ENCODE measurements at places on chromosomes 3 and 15.

- no peak for DNase-seq
Measured at GRCh38 chr15:64464276-64465005, 4.1 kb downstream of the ZNF609 start.

DNA sequence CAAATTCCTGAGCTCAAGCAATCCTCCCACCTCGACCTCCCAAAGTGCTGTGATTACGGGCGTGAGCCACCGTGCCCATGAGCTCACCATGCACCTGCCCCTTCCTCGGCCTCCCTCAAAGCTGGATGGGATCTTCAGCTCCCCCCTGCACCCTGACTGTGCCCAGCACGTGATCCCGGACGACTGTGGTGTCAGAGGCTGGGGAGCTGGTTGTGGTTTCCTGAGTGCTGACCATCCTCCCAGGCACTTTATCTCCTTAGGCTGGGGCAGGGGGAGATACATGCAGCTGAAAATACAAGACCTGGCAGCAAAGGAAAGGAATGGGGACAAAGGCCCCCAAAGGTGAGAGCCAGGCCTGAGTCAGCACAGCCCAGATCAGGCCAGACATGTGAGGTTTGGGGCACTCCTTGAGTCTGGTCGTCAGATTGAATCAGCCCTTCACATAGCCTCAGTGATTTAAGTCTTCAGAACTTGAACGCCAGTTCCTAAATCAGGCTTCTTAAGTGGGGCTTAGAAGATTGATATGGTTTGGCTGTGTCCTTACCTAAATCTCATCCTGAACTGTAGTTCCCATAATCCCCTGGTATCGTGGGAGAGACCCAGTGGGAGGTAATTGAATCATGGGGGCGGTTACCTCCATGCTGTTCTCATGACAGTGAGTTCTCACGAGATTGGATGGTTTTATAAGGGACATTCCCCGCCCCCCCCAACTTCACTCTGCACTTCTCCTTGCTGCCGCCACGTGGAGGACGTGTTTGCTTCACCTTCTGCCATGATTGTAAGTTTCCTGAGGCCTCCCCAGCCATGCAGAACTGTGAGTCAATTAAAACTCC is 35.8 kb downstream of the PRKCD start:
- DNase-seq, result no peak

DNA sequence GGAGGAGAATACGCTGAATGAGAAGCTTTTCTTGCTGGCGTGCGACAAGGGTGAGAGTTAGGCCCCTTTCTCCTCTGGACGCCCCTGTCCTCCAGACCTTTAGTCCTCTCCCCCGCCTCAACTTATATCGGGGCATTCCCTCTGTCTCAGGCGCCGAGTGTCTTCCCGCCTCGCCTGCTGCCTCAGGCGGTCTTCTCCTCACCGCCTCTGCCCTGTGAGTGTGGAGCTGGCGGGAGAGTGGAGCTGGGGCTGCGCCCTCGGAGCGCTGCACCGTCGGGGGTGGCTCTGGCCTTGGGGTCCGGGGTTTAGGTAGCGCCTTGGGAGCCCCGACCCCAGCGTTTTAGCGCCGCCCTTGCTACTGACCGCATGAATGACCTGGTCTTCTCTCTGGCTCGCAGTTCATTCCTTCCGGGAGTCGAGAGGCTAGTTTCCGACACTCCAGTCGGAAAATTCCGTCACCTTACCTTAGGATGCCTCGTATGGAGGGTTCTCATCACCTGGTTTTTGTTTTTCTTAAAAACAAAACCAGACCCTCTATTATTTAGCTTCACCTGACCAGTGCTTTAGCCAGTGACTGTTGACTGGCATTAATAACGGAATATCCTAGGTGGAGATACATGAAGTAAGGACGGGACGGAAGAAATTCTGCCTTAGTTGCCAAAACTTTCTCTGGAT is 985 bp downstream of the TRPC1 start:
- DNase-seq, result peak; percentile 0

DNA sequence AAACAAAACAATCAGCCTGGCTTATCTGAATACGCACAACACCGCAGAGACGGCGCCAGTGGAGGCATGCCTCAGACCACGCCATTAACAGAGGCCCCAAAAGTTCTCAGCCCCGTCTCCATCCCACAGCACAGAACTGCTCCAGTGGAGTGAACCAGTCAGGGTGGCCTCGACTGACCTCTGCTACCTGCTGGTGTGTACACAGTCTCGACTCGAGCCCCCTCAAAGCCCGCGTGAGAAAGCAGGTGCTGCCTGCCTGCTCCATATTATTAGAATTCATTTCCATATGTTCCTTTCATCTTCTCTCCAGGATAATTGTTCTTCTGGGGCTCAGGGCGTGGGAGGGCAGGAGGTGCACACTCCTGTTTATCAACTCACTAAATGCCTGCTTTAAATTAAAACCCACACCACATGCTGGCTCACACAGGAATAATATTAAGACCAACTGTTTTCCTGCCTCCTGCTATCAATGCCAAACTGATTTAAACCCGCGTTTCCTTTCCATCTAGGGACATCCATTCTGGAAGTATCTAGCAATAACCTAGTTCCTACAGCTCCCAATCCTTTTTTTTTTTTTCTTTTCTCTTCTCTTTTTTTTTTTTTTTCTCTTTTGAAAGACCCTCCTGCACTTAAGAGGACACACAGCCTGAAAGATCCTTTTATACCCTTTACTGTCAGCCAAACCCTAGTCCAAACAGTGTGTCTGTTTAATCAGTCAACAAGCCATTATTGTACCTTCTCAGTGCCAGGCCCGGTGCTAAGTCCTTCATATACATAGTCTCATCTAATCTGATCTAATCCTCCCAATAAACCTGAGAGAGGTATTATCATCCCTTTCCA is 101.2 kb downstream of the TLE3 start:
- DNase-seq, result no peak

- no peak for DNase-seq
Measured at GRCh38 chr3:138675393-138675792, 66.8 kb downstream of the FAIM start.

DNA sequence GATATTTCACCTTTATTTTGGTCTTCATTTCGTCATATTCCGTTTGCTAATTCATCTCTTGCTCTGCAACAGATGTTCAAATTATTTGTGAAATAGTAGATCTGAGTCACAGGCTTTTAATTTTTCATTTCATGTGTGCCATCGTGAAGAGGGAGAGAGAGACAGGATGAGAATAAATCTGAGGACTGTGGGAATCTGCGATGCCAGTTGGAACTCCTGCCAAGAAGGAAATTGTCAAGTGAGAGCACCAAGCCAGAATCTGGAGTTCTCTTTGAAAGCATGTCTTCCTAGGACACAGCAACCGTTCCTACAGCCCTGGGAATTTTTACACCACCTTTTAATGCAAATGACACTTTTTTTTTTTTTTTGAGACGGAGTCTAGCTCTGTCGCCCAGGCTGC is 48.8 kb downstream of the NSMCE3 start:
- no peak for DNase-seq

DNA sequence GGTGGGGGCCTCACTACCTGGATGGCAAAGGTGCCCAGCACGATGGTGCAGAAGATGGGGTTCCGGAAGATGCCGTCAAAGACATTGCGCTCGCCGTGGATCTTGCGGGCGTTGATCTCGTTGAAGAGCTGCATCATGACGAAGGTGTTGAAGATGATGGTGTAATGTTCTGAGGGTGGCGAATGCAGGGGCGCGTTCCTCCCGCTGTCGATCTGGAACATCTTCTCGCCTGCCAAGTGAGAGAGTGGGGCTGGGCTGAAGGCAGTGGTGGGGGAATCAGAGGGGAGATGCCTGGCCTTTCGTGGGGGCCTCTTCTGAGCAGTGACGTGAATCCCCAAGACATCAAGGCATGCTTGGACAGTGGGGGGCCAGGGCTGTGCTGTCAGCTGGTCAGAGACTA is 19.6 kb upstream of the SEC13 start:
- no peak for DNase-seq

- no peak for DNase-seq
Measured at GRCh38 chr3:195256639-195257453, 14.1 kb downstream of the XXYLT1 start.

DNA sequence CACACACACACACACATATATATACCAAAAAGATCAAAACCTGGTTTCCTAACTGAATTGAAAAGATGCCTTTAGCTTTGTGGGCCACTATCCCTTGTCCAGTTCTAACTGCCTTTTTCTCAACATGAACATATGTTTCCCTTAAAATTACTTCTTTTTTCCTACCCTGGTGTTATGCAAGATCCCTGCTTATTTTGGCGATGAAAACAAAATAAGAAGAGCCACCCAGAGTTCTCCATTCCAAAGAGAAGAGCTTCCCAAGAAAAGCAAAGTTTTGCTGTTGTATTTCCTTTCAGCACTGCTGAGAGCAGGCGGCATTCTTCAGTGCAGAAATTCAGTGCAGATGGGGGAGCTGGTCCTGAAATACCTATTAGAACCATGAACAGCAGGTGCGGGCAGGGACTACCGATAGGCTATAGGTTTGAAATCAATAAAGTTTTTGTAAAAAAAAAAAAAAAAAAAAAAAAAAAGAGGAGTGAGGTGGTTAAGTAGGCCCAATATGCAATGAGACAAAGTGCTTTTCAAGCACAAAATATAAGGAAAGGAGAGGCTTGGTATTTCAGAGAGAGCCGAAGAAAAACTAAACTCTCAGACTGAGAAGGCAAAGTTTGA is 238.0 kb downstream of the FOXP1 start:
- DNase-seq, result no peak

DNA sequence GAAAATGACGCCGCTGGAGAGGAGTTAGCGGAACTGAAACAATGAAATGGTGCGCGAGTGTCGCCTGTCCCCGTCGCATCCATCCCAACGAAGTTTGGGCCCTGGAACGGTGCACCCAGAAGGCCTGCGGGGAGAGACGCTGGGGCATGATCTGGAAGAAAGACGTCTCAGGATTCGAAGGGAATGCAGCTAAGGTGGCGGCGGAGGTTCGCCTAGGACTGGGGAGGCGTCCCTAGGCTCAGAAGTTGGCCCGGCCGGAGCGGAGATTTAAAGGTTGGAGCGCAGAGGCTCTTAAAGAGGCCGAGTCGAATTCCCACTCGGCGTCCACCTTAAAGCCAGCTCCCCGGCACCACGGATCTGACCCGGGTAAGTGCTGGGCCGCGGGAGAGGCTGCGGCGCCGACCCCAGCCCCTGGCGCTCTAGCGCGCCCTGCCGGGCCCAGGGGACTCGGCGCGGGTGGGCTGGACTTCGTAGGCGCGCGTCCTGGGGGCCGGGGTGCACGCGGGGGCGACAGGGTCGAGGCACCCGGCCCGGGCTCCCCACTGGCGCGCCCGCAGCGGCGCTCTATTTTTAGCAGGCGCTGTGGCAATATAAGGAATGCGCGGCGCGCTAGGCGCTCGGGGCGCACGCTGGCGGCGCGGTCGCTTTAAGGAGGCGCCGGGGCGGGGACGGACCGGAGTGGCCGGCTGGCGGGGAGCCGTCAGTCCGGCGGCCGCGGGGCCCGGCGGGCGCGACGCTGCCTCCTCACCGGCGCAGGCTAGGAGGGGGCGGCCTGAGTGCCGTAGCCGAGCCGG is at the start of gene MRAS:
TSS of gene MRAS (plus strand) at position 620 of the 794 bp plus-strand sequence. CDS start 24,305 bp downstream, outside the sequence.
- DNase-seq, result no peak

GRCh38 chr3:123883111-123883510 is 1.0 kb downstream of the MYLK start:
- DNase-seq, result no peak

DNA sequence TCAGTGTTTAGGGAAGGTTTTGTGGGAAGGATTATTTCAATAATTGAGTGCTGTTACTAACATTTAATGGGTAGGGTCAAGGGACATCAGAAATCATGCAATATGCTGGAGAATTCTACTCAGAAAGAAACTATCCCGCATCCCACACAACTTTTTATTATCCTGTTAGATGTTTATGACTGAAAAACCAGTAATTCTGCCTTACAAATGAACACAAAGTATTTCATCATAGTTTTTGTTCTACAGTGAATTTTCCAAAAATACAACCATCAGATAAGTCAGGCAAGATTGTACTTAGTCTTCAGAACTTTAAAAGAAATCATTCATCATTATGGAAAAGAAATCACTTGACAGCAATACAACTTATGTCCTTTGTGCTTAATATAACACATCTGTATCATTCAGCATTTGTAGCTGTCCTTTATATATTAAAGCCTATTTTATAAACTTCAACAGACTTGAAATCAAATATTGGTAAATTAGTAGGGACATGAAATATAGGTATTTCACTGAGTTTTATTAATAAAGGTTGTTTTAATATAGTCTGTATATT is 61.9 kb downstream of the TRPM7 start:
- DNase-seq, result no peak

DNA sequence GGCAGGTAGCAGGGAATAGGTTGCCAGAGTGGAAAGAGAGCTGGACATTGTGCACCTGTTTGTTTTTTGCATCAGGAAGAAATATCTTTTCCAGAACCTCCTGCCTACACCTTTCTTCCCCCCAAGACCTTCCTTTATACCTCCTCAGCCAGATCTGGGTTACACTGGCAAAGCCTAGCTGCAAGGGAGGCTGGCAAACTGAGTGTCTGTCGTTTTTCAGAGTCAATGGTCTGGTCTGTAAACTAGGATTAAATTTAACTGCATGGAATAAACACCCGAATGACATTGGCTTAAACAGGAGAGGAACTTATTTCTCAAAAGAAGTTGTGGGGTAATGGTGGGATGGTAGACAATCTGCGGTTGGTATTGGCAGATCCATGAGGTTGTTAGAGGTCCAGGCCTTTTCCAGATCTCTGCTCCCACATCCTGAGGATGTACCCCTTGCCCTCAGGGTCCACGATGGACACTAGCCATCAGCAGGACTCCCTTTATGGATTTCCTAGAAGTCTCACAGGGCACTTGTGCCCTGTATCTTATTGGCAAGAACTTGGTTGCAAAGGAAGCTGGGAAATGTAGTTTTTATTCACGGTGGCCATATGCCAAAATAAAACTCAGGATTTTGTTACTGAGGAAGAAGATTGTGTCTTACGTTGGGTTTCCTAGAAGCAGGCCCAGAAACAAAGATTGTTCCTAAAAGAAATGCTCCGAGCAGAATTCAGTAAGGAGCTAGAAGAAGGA is 3.2 kb upstream of the RARRES1 start:
- DNase-seq, result no peak

DNA sequence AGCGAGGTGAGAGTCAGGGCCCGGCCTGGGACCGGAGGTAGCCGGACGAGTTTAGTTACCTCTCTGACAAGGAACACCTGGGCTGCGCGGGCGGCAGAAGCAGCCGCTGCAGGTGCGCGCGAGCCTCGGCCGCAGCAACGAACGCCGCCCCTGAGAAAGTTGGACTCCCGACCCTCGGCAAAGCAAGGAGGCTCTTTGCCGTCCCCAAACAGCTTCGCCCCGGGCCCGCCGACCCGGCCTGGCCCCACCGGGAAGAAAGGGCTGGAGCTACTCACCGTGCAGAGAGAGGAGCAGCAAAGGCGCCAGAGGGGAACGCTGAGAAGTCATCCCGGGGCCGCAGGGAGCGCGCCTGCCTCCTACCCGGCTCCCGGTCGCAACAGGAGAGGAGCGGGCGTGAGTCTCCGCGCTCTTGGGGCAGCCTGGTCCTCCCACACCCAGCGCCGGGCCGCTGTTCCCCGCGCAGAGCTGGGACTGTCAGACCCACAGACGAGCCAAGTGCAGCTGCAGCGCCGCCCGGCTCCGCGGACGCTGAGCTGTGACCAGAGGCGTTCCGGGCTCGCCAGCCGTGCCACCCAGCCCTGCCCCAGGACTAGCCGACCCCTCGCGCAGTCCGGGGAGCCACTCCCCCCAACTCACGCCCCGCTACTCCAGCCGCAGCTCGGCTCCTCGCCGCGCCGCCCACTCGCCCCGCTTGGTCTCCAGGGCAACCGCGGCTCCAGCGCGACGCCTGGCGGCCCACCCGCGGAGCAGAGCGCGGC is at the start of gene IGSF11:
TSS of gene IGSF11 (minus strand) at position 591 of the 758 bp plus-strand sequence. CDS start at position 327, 264 bp downstream.
- DNase-seq, result no peak

All from activated CD8-positive, alpha-beta memory T cell treated with anti-CD3 and anti-CD28 coated beads for 1 hour (primary cell).